ENCODE measurements at places on chromosomes 2 and 18. TPM values are rescaled to one million over a fixed set of nuclear protein-coding genes. Genes with fewer than 3 reads are reported as not detected.

DNA sequence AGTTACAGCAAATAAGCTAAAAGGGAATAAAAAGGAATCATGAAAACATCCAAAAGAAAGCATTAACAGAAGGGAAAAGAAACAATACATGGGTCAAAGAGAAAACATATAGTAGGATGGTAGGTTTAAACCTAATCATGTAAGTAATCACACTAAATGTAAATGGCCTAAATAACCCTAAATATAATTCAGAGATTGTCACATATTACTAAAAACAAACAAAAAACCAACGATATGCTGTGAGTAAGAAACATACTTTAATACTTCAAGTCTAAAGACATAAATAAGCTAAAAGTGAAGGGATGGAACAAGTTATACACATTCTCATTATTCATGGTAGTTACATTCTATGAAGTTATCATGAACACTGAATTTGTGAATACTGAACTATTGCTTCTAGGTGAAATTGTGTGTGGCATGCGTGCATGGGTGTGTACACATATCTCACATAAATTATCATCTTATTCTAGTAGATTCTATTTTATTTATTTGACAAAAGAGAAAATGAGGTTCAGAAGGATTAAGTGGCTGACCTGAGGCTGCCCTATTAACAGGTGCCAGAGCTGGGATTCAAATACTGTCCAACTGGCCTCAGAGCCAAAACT lies 170.9 kb downstream of the SEPTIN10 start:
- DNase-seq = no peak

GRCh38 chr2:132584976-132585817 lies 84.8 kb downstream of the LYPD1 start:
- no peak for DNase-seq

GRCh38 chr2:241882091-241882625 lies 12.6 kb downstream of the RTP5 start:
- no peak for DNase-seq

Gene TUBB8B
- total RNA-seq = 0.98 TPM

Gene LRP1B
- not detected for total RNA-seq

- DNase-seq = no peak
These were observed 77.5 kb upstream of the PAPOLG start for GRCh38 chr2:60678551-60678950.

DNA sequence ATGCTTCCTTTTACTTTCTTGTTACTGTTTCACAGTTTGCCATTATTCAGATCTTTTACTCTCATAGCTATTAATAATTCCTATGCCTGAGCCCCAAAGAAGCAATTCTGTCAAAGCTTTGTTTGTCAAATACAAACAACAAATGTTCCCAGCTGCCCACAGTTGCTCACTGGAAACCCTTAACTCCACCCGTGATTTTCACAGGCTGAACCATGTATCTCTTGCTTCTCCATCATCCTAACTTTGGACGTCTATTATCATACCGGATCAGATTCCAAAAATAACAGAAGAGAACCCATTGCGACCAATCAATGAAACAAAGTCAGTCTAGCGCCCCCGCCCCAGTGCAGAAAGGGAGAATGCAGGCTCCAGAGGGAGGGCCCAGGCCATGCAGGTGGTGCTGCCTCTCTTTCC lies 24.2 kb downstream of the COLEC12 start:
- no peak for DNase-seq

- no peak for DNase-seq
These were observed 344.3 kb upstream of the KCNH7 start for GRCh38 chr2:163182764-163183354.

- no peak for DNase-seq
These were observed 44.3 kb downstream of the MYCN start for GRCh38 chr2:15984368-15985255.

Gene SPC25
- 26.5 TPM for total RNA-seq

Gene RAB27B
- total RNA-seq = not detected

Gene ABHD1
- total RNA-seq = 0.04 TPM

Gene TWIST2
- 0.11 TPM for total RNA-seq

- peak; percentile 100 for DNase-seq
These were observed 219.4 kb downstream of the MREG start for GRCh38 chr2:215793747-215794595.

DNA sequence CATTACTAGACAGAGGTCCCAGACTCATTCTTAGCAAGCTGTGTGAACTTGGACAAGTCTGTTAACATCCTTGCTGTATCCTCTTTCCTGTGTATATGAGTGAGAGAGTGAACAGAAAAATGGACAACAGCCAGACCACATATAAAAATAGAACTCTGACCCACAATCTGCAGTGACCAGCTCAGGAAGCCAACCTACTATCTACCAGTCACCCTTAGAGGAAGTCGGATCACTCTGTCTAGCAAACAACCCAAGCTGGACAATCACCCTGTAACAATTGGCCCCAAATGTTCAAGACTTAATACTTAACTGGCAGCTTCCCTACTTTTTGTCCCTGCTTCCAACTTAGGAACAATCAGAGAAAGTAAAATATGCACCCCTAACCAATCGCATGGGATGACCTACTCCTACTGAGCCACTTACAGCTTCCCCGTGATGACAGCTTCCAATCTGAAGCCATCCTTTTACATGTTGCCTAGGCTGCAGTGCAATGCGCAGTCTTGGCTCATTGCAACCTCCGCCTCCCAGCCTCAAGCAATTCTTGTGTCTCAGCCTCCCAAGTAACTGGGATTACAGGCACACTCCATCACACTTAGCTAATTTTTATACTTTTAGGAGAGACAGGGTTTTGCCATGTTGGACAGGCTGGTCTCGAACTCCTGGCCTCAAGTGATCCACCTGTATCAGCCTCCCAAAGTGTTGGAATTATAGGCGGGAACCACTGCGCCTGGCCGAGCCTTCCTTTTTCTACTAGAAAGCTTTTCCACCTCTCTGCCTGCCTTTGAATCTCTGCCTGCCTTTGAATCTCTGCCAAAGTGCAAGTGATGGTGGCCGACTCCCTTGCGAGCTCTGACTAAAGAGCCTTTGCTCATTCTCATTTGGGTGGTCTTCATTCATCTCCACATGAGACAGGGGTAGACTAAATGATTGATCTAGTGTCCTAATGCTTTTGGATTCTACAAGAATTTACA lies 158.3 kb upstream of the NDUFV2 start:
- DNase-seq = no peak

GRCh38 chr18:49365346-49365745 lies 95.1 kb downstream of the DYM start:
- DNase-seq = no peak

GRCh38 chr18:31828613-31829012 lies 67.9 kb upstream of the SLC25A52 start:
- no peak for DNase-seq

DNA sequence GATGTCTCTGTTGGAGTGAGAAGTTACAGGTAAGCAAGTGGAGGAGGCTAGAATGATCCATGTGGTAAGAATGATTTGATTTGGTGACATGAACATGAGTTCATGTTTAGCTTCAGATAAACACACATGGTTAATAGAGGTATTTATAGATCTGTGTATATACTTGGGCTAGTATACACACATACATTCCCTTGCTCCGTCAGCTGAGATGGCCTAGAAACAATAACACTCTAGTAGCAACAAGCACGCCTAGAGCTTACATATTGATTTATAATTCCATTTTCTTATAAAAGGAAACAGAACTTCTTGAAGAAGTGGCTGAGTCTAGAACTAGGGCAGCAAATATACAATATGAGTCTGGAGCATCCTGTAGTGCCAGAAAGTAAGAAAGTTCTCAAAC lies 223.0 kb downstream of the RND3 start:
- no peak for DNase-seq

- DNase-seq = no peak
These were observed 30.6 kb upstream of the FAM237A start for GRCh38 chr2:206611736-206612135.

Gene SULT1C4
- total RNA-seq = 1.3 TPM

GRCh38 chr2:172921532-172922236 lies 154.0 kb upstream of the MAP3K20 start:
- DNase-seq = no peak

GRCh38 chr18:40642692-40643229 lies 1312.3 kb upstream of the PIK3C3 start:
- no peak for DNase-seq

Gene PSMA8
- total RNA-seq = not detected

DNA sequence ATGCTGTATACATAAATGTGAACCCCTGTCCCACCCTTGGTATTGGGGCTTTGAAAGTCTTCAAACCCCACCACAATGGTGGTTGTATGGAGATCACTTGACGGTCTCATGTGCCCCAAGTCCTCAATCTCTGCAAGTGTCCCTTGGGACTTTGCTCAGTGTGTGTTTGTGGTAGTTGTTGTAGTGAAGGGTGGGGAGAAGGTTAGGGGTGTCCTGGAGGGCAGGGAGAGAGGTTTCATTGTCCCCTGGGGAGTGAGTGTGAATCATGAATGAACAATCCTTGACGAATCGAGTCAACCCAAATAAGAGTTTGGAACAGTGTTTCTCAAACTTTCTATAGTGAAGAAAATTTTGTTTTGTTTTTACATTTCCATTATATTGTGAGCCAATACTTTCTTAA lies 28.1 kb downstream of the COL4A3 start:
- no peak for DNase-seq

Gene OSR1
- total RNA-seq = 1.1 TPM

DNA sequence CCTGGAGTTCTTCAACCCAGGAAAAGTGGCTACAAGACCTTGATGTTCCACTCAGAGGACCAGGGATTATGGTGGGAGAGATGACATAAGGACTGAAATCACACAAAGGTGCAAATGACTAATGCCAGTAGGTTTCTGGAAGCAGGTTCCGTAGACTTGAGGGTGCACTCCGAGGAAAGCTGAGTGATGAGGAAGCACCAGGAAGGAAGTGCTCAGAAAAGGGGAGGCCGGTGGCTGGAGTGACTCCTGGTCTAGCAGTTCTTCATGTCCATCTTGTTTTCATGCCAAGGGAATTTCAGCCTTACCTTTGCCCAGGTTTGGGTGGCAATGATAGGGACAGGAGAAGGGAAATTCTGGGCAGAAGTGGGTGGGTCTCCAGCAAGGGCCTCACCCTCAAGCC lies 74.5 kb downstream of the TMEM17 start:
- DNase-seq = no peak

Gene TRABD2A
- 0.36 TPM for total RNA-seq

GRCh38 chr2:53234548-53234903 lies 533.1 kb upstream of the CHAC2 start:
- no peak for DNase-seq

DNA sequence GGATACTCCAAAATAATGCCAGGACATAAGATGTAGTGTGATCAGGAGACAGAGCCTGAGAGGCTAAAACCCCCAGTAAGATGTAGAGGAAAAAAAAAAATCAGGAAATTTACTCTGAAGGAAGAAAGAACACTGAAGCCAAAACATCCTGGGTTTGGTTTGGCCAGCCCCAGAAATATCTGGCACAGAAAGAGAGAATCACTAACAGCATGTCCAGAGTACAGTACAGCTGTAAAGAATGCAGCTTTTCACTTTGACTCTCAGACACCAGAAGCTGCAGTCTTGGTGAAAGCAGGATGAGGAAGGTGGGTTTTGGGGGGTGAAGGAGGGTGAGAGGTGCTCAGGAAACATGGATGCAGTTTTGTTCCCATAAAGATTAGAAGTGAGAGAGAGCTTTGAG lies 1577.7 kb upstream of the ACVR2A start:
- DNase-seq = no peak

DNA sequence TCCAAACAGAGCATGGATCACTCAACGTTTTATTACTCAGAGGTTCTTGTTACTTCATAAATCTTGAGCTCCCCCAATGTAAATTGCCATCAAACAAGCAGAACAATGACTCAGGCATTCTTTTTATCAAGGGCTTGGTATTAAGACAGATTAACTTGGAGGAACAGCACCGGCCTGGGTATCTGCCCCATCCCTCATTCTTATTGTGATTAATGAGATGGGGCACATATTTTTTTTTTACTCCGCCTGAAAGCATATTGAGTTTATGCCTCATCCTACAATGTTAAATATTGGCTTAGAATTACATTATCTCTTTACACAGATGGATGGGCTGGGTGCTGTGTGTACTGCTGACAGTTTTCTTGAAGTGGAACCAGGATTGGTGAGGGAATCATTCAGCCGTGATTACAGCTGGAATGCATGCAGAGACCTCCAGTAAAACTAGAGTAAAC lies 387.3 kb downstream of the CLIP4 start:
- DNase-seq = no peak

DNA sequence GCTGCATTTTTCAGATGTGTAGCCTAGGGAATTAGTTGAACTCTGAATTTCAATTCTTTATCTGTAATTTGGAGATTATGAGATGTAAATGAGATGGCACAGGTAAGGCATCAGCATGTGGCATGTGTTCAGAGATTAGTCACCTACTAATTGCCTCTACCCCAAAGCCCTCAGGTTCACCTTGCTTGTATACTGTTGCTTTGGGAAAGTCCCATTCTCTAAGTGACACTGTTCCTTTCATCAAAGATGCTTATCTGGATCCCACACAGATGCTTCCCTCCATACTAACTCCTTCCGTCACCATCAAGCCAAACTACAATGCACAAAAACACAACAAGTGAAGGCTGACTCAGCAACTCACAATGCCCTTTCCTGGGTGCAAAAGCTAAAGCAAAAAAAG lies 143.7 kb downstream of the LRATD1 start:
- no peak for DNase-seq

- no peak for DNase-seq
These were observed 342.6 kb upstream of the KLHL29 start for GRCh38 chr2:23042216-23042906.

- DNase-seq = no peak
These were observed 7.6 kb downstream of the ATP6V1B1 start for GRCh38 chr2:70943205-70943871.

DNA sequence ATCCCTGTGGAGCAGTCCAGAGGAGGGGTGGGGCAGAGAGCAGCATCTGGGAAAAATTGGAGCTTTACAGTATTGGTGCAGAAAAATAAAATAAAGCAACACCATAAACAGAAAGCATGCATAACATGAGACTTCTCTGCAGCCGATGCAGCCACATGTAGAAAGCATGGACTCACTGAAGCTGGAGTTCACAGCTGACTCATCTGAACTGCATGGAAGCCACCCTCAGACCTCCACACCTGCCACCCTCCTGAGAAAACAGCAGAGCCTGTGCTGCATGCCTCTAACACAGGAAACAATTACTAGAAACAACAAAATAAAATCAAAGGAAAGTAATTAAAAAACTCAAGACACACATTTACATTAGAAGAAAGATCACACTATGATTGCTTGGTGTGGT lies 169.4 kb upstream of the ALKAL2 start:
- no peak for DNase-seq

DNA sequence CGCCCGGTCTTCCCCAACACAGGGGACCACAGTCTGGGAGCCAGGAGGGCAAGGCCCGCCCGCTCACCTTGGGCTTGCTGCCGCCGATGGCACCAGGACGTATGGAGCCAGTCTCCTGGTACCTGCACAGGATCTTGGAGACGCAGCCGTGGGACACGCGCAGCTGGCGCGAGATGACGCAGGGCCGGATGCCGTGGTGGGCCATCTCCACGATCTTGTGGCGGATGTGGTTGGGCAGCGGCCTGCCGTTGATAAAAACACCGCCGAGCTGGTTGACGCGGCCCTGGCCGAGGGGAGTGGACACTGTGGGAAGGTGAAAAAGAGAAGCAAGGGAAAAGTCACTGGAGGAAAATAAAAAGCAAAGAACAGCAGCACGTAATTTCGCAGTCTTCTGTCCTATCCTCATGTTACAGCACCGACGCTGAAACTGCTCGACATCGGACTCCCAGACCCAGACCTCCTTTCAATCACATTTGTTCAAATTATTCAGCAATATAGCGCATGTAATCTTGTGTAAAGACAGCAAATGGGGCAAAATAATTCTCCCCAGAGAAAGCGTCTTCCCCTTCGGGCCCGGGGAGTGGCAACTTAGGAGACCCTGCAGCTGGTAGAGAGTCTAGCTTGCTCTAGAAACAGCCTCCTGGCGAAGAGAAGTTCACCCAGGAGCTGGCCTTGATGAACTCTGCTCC lies 1.7 kb downstream of the PAX3 start:
- no peak for DNase-seq
